ENCODE measurements at places on chromosomes 13 and 19.

GRCh38 chr13:79692846-79693245 lies 211.9 kb downstream of the NDFIP2 start:
- no peak for DNase-seq

DNA sequence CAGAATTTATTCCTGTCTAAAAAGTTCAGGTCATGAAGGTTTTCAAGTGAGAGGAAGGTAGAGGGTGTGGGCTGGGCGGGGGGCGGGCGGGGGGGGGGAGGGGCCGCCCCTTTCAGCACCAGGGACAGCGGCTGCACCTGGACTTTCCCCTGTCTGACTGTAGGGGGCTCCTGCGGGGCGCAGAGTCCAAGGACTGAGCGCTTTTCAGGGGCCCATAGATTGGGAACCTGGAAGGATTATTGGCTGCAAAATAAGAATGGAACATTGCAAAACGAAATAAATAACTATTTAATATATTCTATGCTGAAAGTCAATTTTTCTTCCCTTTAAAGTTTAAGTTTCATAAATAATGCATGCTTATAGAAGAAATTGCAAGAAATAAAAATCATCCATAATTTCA lies 8.9 kb upstream of the CYP4F3 start:
- DNase-seq, result no peak

GRCh38 chr19:31266731-31267130 lies 82.5 kb downstream of the TSHZ3 start:
- DNase-seq, result no peak

DNA sequence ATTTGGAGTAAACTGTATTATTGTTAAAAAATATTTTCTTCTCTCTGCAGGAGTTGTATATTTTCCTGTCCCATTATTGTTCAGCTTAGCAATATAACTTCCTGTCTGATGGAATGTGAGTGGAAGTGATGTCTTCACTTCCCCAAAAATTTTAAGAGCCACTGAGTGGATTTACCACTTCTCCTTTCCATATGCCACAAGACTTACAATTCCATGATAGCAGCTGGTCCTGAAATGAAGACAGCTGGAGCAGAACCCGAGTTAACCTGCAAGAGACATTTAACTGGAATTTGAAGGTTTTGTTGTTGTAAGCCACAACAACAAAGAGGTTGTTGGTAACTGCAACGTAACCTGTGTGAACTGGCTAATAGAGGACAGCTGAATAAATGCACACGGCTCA lies 23.4 kb upstream of the TBC1D4 start:
- no peak for DNase-seq

DNA sequence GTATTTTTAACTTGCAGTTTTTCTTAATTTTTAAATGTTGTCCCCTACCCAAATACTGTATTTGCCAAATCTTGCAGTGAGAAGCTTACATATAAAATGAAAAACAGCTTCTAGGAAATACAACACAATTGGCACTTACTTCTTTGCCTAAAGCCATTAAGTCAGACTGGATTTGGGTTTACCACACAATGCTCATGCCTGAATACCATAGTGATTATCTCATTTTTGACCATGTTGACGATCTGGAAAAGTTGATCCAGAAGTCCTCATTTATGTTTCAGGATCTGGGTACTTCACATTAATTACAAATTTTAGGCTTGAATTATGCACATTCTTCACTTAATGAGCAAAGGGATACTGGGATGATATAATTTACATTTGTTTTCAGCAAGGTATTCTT lies 2.4 kb downstream of the RNF6 start:
- DNase-seq, result no peak

GRCh38 chr13:106232681-106233080 lies 302.8 kb downstream of the EFNB2 start:
- DNase-seq, result no peak

GRCh38 chr13:93259527-93260080 lies 33.0 kb downstream of the GPC6 start:
- no peak for DNase-seq

- no peak for DNase-seq
These were observed 28.2 kb downstream of the CELF5 start for GRCh38 chr19:3252650-3253049.

DNA sequence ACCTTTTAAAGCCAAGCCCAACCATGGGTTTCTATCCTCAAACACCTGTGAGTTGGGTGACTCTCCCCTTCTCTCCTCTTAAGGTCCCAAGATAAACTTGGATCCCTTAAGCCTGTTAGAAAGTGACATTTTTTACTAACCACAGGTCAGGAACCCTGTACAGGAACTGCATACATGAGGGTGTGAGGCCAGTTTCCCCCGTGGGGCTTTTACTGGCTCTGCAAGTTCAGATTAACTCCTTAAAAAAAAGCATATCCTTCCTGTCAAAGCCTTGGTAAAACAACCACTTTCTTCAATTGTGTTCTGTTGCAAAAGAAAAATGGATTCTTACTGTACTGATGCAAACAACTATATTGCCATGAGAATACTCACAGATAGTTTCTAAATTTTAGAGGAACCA lies 2638.7 kb upstream of the PCDH20 start:
- no peak for DNase-seq

GRCh38 chr13:26253262-26253786 lies 605 bp upstream of the CDK8 start:
- no peak for DNase-seq

- DNase-seq, result no peak
These were observed 14.3 kb upstream of the DHRS12 start for GRCh38 chr13:51818276-51818675.

DNA sequence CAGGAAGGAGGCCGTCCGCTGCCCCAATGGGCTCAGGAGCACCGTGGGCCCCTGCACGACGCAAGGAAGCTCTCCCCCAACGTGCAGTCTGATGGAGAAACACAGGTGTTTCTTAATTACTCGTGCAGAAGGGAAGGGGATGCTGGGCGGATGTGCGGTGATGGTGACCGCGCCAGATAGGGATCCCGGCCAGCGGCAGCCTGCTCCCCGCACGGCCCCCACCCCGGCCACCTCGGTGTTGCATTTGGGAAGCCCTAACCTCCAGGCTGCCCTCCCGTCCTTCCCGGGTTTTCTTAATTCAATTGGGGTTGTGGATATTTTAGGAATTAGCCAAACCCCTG lies 254.4 kb downstream of the ZNF536 start:
- no peak for DNase-seq

- no peak for DNase-seq
These were observed 44.7 kb upstream of the ZNF30 start for GRCh38 chr19:34881982-34882381.

DNA sequence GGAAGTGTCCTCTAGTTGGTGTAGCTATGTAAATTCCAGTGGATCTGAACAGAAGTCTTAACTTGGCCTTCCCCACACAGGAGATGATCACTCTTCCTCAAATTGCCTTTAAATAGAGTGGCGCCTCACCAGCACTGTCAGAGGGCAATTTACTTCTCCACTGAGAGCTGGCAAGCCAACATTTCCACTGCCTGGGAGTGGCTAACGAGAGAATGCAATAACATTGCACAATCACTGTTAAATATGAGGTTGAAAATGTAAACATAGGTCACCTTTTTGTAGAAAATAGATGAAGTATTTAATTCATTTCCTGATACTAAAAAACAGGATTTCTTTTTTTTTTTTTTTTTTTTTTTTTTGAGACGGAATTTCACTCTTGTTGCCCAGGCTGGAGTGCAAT lies 55.4 kb upstream of the UBL3 start:
- DNase-seq, result no peak

GRCh38 chr13:50685491-50685890 lies 158.0 kb downstream of the DLEU7 start:
- no peak for DNase-seq

DNA sequence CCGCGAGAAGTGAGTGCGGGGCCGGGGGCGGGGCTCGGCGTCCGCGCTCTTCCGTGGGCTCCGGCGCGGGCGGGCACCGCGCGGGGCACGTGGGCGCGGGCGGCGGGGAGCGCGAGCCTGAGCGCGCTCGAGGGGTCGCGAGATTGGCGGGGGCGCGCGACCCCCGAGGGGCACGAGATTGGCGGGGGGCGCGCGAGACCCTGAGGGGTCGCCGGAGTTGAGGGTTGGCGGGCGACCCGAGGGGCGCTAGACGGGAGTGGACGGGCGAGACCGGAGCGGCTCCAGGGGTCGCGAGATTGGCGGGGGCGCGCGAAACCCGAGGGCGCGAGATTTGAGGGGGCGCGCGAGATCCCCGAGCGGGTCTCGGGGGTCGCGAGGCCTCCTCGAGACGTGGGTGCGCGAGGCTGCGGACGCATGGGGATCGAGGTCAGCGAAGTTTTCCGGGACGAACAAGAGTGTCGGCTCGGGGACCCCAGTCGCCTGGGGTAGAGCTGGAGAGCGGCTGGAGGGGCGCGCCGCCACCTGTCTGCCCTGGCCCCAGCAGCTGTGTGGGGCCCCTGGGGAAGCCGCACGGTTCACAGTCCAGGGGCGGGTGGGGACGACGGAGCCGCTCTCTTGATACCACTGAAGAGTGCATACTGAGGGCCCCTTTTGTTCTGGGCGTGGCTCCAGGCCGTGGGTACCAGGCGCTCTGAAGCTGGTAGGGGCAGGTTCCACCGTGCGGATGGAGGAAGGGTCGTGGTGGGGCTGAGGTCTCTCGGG lies 682 bp downstream of the SSBP4 start:
- no peak for DNase-seq

DNA sequence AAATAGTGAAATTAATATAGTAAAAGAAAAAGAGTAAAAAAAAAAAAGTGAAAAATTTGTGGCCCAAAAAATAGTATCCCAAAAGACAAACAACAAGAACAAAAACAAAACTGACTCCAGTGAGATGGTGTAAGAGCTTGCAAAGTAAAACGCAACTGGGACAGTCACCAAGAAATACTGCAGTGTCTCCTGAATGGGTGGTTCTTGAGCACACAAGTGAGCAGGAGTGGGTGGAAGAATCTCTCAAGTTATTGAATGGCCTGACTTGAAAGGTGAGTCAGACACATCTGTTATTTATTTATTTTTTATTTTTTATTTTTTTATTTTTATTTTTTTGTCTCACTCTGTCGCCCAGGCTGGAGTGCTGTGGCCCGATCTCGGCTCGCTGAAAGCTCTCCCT lies 1.9 kb downstream of the ZNF493 start:
- DNase-seq, result no peak

GRCh38 chr19:47141695-47142094 lies 11.1 kb downstream of the SAE1 start:
- DNase-seq, result no peak

All from stimulated activated CD4-positive, alpha-beta T cell treated with anti-CD3 and anti-CD28 coated beads, Interleukin-4, amount 100 ng/mL, for 4 hours (primary cell).